ENCODE measurements at places on chromosomes 12 and 14.

- peak; percentile 38 for DNase-seq
These were observed 14.0 kb upstream of the DPF3 start for GRCh38 chr14:72907886-72908285.

GRCh38 chr12:49089821-49090773 is 4.5 kb downstream of the DHH start:
- DNase-seq = no peak

- peak; percentile 19 for DNase-seq
These were observed 1.6 kb upstream of the PPP2R5E start for GRCh38 chr14:63544591-63545299.

DNA sequence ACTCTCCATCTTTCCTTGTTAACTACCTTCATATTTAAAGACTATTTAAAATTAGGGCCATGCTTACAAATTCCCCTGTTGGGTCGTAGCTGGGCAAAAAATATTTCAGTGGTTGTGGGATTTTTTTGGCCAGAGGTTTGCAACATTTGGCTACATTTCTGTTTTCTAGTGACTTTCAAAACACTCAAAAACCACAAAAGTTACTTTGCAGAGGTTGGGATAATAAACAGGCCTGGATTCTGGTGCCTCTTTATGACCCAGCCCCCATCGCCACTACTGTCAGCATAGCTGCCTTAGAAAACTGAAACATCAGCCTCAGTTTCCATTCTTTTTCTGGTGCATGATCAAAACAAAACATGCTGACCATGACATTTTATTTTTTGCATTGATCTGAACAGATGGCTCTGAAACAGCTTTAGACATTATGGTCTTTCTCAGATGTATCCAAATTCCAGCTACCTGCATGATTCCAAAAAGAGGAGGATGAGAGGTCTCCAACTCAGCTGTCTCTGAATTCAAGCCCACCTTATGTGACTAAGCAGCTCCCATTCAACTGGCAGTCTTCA is 5.2 kb downstream of the DPF3 start:
- DNase-seq = no peak

DNA sequence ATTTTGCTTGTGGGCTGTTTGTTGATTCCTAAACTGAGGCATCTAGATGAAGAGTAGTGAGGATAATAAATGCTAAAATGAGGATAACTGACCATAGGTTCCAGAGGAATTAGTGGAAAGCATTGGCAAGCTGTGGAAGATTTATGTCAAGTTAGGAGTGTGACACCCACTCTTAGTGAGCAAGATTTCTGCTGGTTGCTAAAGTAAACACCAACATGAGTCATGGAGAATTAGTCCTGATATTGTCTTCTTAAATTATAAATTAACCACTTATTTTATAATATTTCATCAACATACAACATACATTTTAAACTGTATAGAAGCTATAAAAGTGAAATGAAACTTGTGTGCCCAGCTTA is 328.2 kb downstream of the RPL10L start:
- no peak for DNase-seq

- no peak for DNase-seq
These were observed 128.5 kb upstream of the ATF1 start for GRCh38 chr12:50635364-50635763.

DNA sequence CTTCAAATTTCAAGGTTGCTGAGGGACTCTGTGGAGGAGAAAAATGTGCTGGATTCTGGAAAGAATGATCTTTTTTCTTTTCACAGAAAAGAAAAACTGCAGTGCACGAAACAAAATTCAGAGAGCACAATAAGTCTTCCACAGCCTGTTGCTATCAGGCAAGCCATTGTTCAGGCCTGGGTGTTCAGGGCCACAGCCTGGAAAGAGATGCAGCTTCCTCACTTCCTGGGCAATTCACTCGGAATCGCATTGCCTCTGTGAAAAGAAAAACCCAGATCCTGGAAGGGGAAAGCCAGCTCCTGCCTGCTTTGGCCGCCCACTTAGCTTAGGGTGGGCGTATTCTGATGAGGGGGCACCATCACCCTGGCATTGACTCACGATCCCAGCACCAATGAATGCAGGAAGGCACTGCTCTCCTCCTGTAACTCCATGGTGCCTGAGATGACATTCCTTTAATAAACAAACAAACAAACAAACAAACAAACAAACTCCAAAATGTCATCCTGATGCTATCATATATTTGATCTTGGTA is 863.9 kb downstream of the BCL11B start:
- DNase-seq = no peak
